CD4-positive, alpha-beta memory T cell (primary cell): ENCODE measurements at places on chromosomes 5 and 9.

DNA sequence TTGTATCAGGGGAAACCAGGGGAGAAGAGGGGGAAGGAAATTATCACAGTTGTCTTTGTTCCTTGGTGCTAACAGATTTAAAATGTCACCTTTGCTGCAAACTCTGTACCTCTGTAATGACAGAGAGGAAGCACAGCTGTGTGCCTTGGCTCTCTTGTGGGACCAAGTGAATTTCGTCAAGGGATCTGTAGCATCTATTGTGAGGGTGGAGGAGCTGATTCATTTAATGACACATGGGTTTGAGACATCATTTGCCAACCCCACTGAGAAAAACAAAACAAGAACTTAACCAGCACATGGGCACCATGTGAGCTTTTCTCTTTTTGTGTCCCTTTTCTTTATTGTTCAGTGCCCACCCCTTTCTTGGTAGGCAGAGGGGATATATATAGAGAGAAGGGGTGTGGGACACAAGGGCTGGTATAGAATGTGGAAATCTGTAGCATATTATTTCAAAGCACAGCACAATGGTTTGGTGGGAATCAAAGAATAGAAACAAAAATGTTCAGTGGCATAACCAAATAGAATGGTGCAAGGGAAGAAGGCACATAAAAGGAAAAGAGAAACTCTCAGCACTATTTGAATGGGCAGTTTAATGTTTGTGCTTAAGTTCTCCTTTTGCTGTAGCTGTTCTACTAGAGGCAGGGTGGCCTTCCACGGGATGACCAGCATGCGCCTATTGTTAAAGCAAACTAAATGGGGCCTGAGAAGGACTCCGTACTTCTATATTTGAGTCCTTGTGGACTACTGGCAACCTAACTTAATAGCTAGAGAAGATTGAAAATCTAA is 63.3 kb downstream of the LIX1 start:
- DNase-seq = no peak

GRCh38 chr9:20479419-20480155 is 142.7 kb downstream of the MLLT3 start:
- no peak for DNase-seq

GRCh38 chr9:135186248-135187164 is 99.0 kb downstream of the OLFM1 start:
- DNase-seq = no peak

DNA sequence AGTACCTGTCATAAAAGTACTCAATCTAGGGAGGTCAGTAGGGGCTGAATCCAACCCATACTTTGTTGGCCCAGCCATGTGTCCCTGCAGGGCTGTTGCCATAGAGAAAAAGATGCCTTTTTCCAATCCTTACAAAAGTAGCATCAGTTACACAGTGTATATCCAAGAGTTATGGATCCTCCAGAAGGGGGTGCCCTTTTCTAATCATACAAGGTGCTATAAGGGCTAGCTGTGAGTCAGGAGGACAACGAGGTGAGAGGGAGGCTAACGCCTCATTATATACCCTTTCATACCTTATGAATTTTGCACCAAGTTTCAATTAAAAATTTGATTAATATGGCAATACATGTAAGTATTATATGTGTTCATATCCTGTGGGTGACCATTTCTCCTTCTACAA is 4.8 kb downstream of the KIAA0825 start:
- DNase-seq = no peak

DNA sequence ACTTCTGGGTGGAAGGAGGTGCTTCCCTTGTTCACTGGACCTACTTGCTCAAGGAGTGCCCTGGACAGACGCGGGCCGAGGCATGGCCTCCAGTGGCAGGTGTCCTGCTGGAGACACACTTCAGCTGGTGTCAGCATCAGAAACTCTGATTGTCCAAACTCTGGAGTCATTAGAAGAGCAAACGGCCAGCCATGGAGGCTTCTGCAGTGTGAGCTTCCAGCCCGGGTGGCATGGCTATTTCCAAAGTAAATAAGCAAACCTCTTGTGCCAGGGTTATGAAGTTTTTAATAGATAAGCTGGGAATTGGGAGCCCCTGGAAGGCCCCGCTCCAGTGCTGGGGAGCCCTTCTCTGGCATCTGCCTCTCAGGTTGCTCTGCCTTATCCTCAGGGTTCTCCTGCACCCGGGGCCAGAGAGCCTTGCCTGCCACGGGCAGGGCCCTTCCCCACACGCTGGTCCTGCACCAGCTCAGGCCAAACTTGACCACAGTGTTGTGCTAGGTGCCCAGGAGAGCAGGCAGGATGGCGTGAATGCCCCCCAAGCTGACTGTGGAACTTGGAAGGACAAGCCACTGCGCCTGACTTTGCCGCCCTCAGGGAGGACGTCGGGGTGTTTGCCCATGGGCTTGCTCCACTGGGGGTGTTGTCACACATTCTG is 285.6 kb downstream of the GADD45G start:
- no peak for DNase-seq

DNA sequence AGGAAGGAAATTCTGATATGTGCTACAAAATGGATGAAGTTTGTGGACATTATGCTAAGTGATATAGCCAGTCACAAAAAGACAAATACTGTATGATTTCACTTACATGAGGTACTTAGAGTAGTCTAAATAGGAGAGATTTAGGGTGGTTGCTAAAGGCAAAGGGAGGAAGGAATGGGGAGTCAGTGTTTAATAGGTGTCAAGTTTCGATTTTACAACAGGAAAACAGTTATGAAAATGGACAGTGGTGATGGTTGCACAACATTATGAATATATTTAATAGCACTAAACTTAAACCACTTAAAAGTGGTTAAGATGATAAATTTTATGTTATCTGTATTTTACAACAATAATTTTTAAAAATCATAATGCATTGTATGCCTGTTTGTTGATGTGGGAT is 40.4 kb upstream of the ECM2 start:
- no peak for DNase-seq

DNA sequence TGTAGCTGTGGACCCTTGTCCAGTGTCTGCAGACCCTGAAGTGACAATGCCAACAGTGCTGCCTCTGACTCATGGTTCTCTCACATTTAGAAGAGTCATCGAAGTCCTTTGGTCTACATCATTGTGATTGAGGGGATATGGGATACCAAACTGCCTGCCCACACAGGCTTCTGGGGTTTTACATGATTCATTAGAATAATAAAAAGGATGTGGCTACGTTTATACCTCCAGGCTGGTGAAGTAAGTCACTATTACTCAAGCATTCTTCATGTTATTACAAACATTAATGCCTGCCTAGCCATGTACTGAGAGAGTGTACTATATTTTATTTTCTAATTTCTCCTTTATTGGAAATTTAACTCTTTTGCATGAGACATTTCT is 365.7 kb downstream of the SPATA31D1 start:
- DNase-seq = no peak

DNA sequence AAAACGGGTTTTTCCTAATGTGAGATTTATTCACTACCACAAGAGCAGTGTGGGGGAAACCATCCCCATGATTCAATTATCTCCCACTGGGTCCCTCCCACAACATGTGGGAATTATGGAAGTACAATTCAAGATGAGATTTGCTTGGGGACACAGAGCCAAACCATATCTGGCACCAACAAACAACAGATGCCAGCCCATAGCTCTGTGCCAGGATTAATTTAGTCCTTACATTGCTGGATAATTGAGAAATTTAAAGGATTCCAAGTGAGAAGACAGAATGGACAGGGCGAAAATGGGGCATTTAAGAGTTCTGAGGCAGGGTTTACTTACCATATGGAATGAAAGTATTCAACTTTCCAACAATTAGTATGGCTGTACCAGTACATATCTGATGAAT is 30.8 kb upstream of the DNAH5 start:
- DNase-seq = no peak

DNA sequence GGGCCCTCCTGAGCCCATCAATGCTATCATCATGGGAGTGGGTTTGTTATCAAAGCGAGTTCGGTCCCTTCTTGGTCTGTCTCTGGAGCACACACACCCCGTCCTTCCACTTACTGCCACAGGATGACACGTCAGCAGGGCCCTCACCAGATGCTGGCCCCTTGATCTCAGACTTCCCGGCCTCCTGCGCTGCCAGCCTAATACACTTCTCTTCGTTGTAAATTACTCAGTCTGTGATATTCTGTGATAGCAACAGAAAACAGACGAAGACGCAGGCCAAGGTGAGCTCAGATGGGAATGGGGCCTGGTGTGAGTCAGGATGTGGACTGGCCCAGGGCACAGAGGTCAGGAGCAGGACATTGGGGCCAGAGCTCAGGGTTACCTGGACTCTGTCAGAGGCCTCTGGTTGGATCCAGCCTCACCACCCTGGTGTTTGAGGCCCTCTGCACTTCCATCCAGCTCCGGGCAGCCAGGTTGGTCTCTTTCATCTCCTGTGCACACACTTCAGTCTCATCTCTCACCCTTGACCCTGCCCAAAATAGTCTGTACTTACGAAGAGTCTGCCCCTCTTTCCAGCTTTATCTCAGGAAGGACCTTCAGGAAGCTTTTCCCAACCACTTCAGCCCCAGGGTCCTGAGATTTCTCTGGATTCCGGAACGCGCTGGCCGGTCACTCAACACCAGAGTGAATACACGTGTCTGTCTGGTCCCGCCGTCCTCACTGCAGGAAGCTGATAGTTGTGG is 26.0 kb upstream of the CNOT6 start:
- no peak for DNase-seq

GRCh38 chr5:96279801-96280542 is 153.1 kb downstream of the PCSK1 start:
- DNase-seq = no peak

- no peak for DNase-seq
Observed at GRCh38 chr9:74404620-74405019, 92.5 kb upstream of the RORB start.

GRCh38 chr9:96420468-96421219 is 2.5 kb upstream of the ZNF367 start:
- peak; percentile 60 for DNase-seq

GRCh38 chr9:86795823-86796553 is 151.3 kb downstream of the GAS1 start:
- no peak for DNase-seq

GRCh38 chr9:7549249-7549648 is 250.3 kb downstream of the DMAC1 start:
- no peak for DNase-seq

DNA sequence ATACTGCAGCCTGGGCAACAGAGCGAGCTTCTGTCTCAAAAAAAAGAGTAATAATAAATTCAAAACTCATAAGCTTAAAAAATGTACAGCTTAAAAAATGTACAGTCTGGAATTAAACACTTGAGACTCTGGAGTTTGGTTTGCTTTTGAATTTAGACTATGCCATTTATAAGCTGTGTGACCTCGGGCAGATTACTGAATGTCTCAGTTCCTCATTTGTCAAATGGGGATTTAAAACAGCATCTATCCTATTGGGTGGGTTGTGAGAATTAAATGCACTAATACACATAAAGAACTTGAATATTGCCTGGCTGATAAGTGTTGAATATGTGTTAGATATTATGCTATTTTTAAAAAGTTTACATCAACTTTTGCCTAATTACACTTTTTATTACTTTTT is 98.4 kb downstream of the SCAMP1 start:
- DNase-seq = no peak

DNA sequence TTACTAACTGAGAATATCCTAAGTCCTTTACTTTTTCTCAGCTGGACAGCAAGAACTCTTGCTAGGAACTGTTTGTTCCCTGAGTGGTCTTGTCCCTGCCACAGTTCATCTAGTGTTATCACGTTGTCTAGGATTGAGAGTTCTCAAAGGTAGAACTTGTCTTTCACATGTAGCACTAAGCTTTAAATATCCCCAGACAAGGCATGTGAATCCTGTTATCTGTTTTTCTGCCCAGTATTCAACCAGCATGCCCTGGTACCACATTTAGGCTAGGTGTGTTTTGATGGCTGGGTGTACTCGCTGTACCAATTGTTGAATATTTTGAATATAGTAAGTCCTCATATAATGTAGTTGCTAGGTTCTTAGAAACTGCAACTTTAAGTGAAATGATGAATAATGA is 27.9 kb upstream of the PDZD2 start:
- no peak for DNase-seq

GRCh38 chr5:117893211-117893610 is 1095.1 kb downstream of the DTWD2 start:
- DNase-seq = no peak

DNA sequence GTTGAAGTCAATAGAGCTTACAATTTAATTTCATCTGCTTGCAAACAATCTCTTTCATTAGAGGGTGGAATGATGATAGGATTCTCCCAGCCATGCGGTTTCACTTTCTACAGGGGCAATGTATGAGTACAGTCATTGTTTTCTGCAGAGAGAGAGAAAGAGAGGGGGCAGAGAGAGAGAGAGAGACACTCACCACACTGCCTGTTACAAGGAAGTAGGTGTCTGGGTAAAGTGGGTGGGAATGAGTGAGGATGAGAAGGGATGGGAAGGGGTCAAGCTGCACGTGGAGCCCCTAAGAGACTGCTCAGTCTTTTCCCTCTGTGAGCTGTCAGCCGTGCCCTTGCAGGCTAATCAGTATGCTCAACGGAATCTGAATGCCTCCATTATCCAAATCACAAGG is 454.3 kb downstream of the KDM4C start:
- no peak for DNase-seq

- no peak for DNase-seq
Observed at GRCh38 chr5:128243958-128244582, 160.5 kb downstream of the SLC12A2 start.

- peak; percentile 68 for DNase-seq
Observed at GRCh38 chr9:129320575-129321285, 142.7 kb upstream of the IER5L start.

DNA sequence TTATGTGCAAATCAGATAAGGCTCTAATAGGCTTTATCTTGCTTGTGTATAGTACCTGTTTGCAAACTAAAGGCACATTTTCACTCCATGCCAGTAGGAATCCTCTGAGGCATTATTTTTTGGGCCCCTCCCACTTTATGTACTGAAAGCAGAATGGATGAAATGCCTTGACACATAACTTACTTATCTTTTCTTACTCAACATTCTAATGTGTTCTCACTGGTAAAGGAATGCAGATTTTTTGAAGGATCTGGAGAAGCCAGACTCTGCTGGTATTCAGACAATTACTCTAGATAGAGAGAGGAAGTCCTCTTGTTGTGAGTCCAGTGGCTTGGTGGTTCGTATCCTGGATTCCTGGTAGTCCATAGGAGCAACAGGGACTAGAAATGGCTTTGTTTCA is 336.7 kb downstream of the CCDC171 start:
- no peak for DNase-seq

DNA sequence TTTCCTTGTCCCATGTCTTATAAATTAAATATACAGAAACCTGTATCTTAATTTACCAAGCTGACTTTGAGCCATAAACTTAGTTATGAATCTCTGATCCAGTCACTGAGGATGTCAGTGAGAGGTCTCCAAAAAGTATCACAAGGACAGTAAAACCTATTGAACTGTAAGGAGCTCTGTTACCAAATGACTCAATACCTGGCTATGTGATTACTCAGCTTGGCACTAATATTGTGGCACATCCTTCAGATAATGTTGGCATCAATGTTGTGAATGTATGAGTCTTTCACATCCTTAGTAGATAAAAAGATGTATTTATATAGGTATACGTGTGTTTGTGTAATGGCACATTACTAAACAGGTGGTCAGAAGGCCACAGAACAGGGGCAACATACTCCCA is 18.0 kb upstream of the CAPSL start:
- no peak for DNase-seq

- no peak for DNase-seq
Observed at GRCh38 chr5:159442206-159442850, 112.0 kb upstream of the IL12B start.

GRCh38 chr5:172696171-172696849 is 55.2 kb downstream of the NEURL1B start:
- DNase-seq = no peak

GRCh38 chr9:122116040-122116439 is 22.9 kb upstream of the TTLL11 start:
- DNase-seq = no peak

- DNase-seq = no peak
Observed at GRCh38 chr9:89179540-89179894, 899 bp upstream of the SHC3 start.
